ENCODE measurements at places on chromosomes 3 and 15. TPM values are rescaled to one million over a fixed set of nuclear protein-coding genes. Genes with fewer than 3 reads are reported as not detected.

DNA sequence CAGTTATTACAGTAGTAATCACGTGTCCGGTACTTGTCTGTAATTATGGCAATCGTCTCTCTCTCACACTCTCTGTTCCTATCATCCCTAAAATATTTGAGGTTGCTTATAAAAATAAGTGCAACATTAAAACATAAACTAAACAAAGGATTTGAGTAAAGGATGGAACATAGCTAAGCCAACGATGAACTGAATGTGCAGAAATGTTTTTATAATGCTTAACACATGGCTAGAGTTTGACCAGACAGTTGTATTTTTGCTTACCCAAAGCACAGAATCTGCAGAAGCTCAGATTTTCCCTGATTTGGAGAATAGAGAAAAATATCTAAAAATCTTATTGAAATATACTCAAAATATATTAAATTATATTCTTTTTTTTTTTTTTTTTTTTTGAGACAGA, 1030.9 kb downstream of the NAALADL2 start:
- no peak for DNase-seq

DNA sequence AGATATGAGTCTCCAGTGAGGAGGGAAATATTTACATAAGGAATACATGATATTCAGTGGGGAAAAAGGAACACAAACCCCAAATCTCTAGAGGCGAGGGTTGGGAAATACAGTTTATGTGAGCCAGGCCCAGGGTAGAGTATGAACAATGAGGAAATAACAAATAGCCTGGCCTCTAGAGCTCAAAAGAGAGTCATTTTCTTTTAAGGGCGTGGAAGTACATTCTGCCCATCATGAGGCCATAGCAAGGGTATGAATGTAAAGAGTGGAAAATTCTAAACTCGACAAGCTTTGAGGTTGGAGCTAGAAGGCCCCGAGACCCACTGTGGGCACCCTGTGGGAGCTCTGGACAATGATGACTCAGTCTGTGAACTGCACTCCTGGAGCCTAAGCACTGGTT, 27.8 kb upstream of the IGF2BP2 start:
- no peak for DNase-seq

The NEO1 gene
- 8.0 TPM for total RNA-seq

- DNase-seq = no peak
Observed at GRCh38 chr3:172140499-172141391, 101.4 kb downstream of the FNDC3B start.

- no peak for DNase-seq
Observed at GRCh38 chr3:57758686-57759085, 2.6 kb downstream of the SLMAP start.

Data from CD4-positive, alpha-beta T cell (primary cell).